ENCODE measurements at places on chromosomes 2 and 18. TPM values are rescaled to one million over a fixed set of nuclear protein-coding genes. Genes with fewer than 3 reads are reported as not detected.

- no peak for DNase-seq
- H3K27ac ChIP-seq, result peak overlapping the region; percentile 45
- H3K36me3 ChIP-seq, result no peaks in the 10 kb centered on the region
- H3K4me3 ChIP-seq, result no peak overlapping the region
These were observed 121.8 kb upstream of the SMAD7 start for GRCh38 chr18:49072524-49072934.

CPO gene
- total RNA-seq, result 0.24 TPM

GRCh38 chr2:63249161-63249560, 198.5 kb downstream of the OTX1 start:
- DNase-seq, result no peak
- H3K36me3 ChIP-seq, result no peaks in the 10 kb centered on the region
- no peaks in the 10 kb centered on the region for H3K27me3 ChIP-seq
- no peak overlapping the region for H3K4me3 ChIP-seq
- H3K27ac ChIP-seq, result no peak overlapping the region

- H3K27me3 ChIP-seq, result peaks cover 11% of the 10 kb centered on the region
- no peak for DNase-seq
- no peak overlapping the region for H3K4me3 ChIP-seq
These were observed 301.8 kb upstream of the ACVR2A start for GRCh38 chr2:147543056-147543455.

FAM228A gene
- not detected for total RNA-seq

DNA sequence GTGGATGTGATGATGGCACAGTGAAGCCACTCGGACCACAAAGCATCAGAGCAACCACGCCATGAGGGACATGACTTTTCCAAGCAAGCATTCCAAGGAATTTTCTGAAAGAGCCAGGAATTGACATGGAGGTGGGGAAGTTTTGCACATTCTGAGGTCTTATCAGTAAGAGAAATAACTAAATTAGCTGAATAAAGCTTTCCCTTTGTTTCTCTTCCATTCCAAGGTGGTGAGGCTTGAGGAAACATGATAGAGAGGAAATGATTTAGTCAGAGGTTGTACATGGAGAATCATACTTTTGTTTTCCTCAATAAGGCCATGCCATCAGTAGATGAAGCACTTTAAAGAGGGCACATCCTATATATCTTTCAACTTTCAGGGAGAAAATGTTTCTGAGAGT, 115.7 kb upstream of the MMADHC start:
- no peaks in the 10 kb centered on the region for H3K36me3 ChIP-seq
- H3K27ac ChIP-seq, result no peak overlapping the region
- H3K4me1 ChIP-seq, result peaks cover 13% of the 10 kb centered on the region
- no peak for DNase-seq

GRCh38 chr2:231152800-231153557, 28.1 kb upstream of the HTR2B start:
- DNase-seq, result no peak
- no peaks in the 10 kb centered on the region for H3K27me3 ChIP-seq
- H3K4me3 ChIP-seq, result no peak overlapping the region
- H3K36me3 ChIP-seq, result peaks cover 19% of the 10 kb centered on the region
- no peak overlapping the region for H3K27ac ChIP-seq

GRCh38 chr2:69979902-69980807, 18.7 kb upstream of the ASPRV1 start:
- H3K27ac ChIP-seq, result no peak overlapping the region
- peaks cover 8% of the 10 kb centered on the region for H3K4me1 ChIP-seq
- no peaks in the 10 kb centered on the region for H3K27me3 ChIP-seq
- DNase-seq, result no peak

GRCh38 chr2:407630-408029, 119.7 kb upstream of the ALKAL2 start:
- H3K27ac ChIP-seq, result peak overlapping the region; percentile 88
- H3K27me3 ChIP-seq, result no peaks in the 10 kb centered on the region
- peaks cover 9% of the 10 kb centered on the region for H3K4me1 ChIP-seq
- DNase-seq, result no peak
- H3K4me3 ChIP-seq, result no peak overlapping the region

IL1RL1 gene
- total RNA-seq, result not detected

All from type B pancreatic cell (in vitro differentiated cells).